Hepatocyte (in vitro differentiated cells): ENCODE measurements at places on chromosomes 6 and 20. TPM values are rescaled to one million over a fixed set of nuclear protein-coding genes. Genes with fewer than 3 reads are reported as not detected.
A peak's percentile ranks its signal among the peaks of the same experiment; 100 is the strongest.

Gene UBE2C
- polyA plus RNA-seq = 46.9 and 49.0 TPM in 2 replicates

GRCh38 chr6:168370310-168370991, 50.9 kb upstream of the DACT2 start:
- peak; percentile 86 for DNase-seq
- no peaks in the 10 kb centered on the region for H3K27me3 ChIP-seq
- no peak overlapping the region for H3K4me3 ChIP-seq

Gene SLC22A2
- 0.57 and 1.5 TPM in 2 replicates for polyA plus RNA-seq

Gene COX7A2
- polyA plus RNA-seq = 635 and 703 TPM in 2 replicates

Gene PDE10A
- 2.0 and 5.7 TPM in 2 replicates for polyA plus RNA-seq

GRCh38 chr6:38483526-38483925, 156.2 kb downstream of the BTBD9 start:
- no peak overlapping the region for H3K27ac ChIP-seq
- DNase-seq = no peak
- no peak overlapping the region for H3K4me3 ChIP-seq
- peaks cover 1% of the 10 kb centered on the region for H3K27me3 ChIP-seq
- no peaks in the 10 kb centered on the region for H3K4me1 ChIP-seq

Gene PRSS35
- 28.1 and 33.3 TPM in 2 replicates for polyA plus RNA-seq

- H3K4me1 ChIP-seq = no peaks in the 10 kb centered on the region
- peak overlapping the region; percentile 47 for H3K4me3 ChIP-seq
- DNase-seq = peak; percentile 71
- peak overlapping the region; percentile 23 for H3K27ac ChIP-seq
Measured at GRCh38 chr6:27332692-27333641, 20.9 kb upstream of the POM121L2 start.

Gene CRISP3
- not detected in 2 replicates for polyA plus RNA-seq

Gene CYP21A2
- polyA plus RNA-seq = 1.7 and 2.4 TPM in 2 replicates

GRCh38 chr6:138785079-138785478, 10.8 kb upstream of the ECT2L start:
- H3K27ac ChIP-seq = no peak overlapping the region
- no peak overlapping the region for H3K4me3 ChIP-seq
- H3K4me1 ChIP-seq = no peaks in the 10 kb centered on the region
- no peak for DNase-seq
- no peaks in the 10 kb centered on the region for H3K36me3 ChIP-seq

GRCh38 chr6:138405816-138406413, 1.9 kb downstream of the HEBP2 start:
- no peak for DNase-seq
- no peaks in the 10 kb centered on the region for H3K36me3 ChIP-seq
- peaks cover 3% of the 10 kb centered on the region for H3K4me1 ChIP-seq
- H3K27ac ChIP-seq = no peak overlapping the region
- no peaks in the 10 kb centered on the region for H3K27me3 ChIP-seq
- no peak overlapping the region for H3K4me3 ChIP-seq

DNA sequence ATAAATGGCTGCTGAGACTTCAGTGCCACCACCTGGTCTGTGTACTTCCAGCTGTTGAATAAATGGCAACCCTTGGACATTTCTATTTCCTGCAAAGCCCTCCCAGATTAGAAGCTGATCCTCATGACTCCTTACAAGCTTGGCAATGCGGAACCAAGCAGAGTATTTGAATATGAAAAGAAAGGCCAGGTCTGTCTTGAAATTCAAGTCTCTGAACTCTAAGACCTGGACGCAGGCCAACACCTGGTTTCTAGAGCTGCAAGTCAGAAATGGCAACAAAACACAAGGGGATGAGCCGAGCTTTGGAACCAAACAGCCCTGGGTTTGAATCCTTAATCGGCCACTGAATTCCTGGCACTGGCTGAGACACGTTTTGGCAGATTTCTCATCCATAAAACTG, 353.4 kb downstream of the PTPRT start:
- no peak overlapping the region for H3K4me3 ChIP-seq
- no peaks in the 10 kb centered on the region for H3K27me3 ChIP-seq
- H3K27ac ChIP-seq = no peak overlapping the region
- H3K36me3 ChIP-seq = no peaks in the 10 kb centered on the region

GRCh38 chr6:39425346-39426072, 103.0 kb upstream of the KCNK16 start:
- H3K4me3 ChIP-seq = no peak overlapping the region
- DNase-seq = no peak
- no peak overlapping the region for H3K27ac ChIP-seq
- H3K4me1 ChIP-seq = no peaks in the 10 kb centered on the region
- no peaks in the 10 kb centered on the region for H3K36me3 ChIP-seq
- no peaks in the 10 kb centered on the region for H3K27me3 ChIP-seq

GRCh38 chr6:14925025-14925698, 320.7 kb upstream of the JARID2 start:
- H3K4me3 ChIP-seq = no peak overlapping the region
- H3K36me3 ChIP-seq = no peaks in the 10 kb centered on the region
- H3K27ac ChIP-seq = peak overlapping the region; percentile 23
- peaks cover 12% of the 10 kb centered on the region for H3K4me1 ChIP-seq
- no peaks in the 10 kb centered on the region for H3K27me3 ChIP-seq
- DNase-seq = no peak

DNA sequence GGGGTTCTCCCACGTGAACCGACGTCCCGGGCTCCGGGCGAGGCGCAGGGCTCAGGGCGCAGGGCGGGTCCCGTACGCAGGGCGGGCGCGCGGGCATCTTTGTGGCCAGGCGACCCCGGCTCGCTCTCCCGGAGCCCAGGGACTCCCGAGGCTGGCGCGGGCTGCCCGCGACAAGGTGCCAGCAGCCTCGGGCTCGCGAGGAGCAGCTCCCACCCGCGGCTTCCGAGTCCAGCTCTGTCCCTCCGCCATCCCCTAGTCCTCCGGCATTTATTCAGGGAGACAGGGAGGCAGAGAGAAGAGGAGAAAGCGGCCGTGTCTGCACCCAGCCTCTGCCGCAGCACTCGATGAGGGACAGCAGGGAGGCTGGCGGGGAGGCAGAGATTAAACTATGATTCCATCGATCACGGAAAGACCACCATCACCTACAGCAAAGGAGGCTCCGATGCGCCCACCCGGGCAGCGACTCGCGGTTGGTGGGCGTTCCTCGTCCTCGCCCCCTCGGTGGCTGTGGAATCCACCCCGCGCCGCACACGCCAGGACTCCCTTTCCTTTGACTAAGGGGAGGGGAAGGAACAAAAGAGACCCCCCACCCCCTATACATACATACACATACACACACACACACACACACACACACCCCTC, 1.1 kb downstream of the RGS17 start:
- peaks cover 40% of the 10 kb centered on the region for H3K27me3 ChIP-seq
- no peak overlapping the region for H3K27ac ChIP-seq
- peak overlapping the region; percentile 98 for H3K4me3 ChIP-seq

Gene ID1
- 310 and 388 TPM in 2 replicates for polyA plus RNA-seq

Gene ASF1A
- polyA plus RNA-seq = 22.3 and 23.0 TPM in 2 replicates

Gene PKHD1
- polyA plus RNA-seq = 0.47 and 1.0 TPM in 2 replicates

GRCh38 chr6:1123386-1124375, 188.2 kb upstream of the FOXQ1 start:
- no peaks in the 10 kb centered on the region for H3K27me3 ChIP-seq
- DNase-seq = no peak
- no peaks in the 10 kb centered on the region for H3K36me3 ChIP-seq
- H3K4me1 ChIP-seq = no peaks in the 10 kb centered on the region
- H3K4me3 ChIP-seq = no peak overlapping the region

GRCh38 chr6:2314641-2315040, 69.2 kb upstream of the GMDS start:
- H3K27ac ChIP-seq = no peak overlapping the region
- H3K36me3 ChIP-seq = no peaks in the 10 kb centered on the region
- no peaks in the 10 kb centered on the region for H3K4me1 ChIP-seq
- DNase-seq = no peak
- no peaks in the 10 kb centered on the region for H3K27me3 ChIP-seq

- no peak overlapping the region for H3K4me3 ChIP-seq
- DNase-seq = no peak
- no peaks in the 10 kb centered on the region for H3K36me3 ChIP-seq
- no peaks in the 10 kb centered on the region for H3K4me1 ChIP-seq
- no peaks in the 10 kb centered on the region for H3K27me3 ChIP-seq
Measured at GRCh38 chr20:62677678-62678077, 31.0 kb upstream of the NTSR1 start.

DNA sequence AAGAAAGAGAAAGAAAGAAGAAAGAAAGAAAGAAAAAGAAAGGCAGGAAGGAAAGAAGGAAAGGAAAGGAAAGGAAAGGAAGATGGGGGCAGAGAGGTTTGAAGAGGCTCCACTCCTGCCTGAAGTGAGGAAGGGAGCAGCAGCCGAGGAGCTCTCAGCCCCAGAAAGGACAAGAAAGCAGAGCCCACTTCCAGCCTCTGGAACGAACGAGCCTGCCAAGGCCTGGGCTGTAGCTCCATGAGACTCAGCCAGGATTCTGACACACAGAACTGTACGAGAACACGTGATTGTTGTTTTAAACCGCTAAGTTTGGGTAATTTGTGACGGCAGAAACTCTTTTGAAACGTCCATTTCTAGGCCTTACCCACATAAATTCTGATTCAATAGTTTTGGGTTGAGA, 69.5 kb downstream of the TTLL2 start:
- no peak for DNase-seq
- no peak overlapping the region for H3K27ac ChIP-seq
- peaks cover 23% of the 10 kb centered on the region for H3K4me1 ChIP-seq
- H3K27me3 ChIP-seq = no peaks in the 10 kb centered on the region

DNA sequence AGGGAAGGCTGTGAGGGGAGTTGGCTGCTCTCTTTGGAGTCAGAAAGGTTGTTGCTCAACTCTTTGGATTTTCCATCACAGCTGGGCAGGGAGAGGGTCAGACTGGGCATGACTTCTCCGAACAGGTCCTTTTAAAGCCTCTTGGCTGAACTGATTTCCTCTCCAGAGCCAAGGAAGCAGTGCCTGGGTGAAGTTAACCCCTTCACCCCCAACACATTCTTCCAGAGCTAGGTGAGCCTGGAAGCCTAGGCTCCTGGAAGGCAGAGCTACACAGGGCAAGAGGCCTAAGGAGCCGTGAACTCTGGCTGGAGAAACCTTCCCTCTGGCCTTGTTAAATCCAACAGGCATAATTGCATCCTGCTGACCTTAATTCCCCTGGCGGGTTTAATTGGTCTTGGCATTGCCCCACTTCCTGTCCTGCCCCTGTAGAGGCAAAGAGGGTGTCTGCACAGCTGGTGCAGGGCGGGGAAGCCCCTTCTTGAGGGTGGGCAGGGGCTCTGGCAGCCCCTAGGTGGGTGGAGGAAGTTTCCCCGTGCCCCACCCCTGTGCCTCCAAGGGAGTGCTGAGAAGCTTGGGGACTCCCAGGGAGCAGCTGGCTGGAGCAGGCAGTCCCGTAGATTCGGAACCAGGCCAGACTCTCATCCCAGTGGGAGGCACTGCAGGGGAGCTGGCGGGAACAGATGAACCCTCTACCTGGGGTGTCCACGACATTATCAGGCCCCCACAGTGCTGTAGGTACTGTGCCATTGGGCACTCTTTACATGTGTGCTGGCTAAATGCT, 3.6 kb upstream of the MYLK2 start:
- no peak overlapping the region for H3K4me3 ChIP-seq
- no peaks in the 10 kb centered on the region for H3K27me3 ChIP-seq
- peaks cover 10% of the 10 kb centered on the region for H3K4me1 ChIP-seq
- peak; percentile 16 for DNase-seq
